ENCODE measurements at places on chromosomes 4 and X.

GRCh38 chr4:150176547-150176946, 98.3 kb downstream of the DCLK2 start:
- peak; percentile 86 for DNase-seq

- DNase-seq, result no peak
These were observed 67.7 kb upstream of the HS3ST1 start for GRCh38 chr4:11496351-11496829.

GRCh38 chr4:161097821-161098220, 1066.0 kb downstream of the FSTL5 start:
- DNase-seq, result no peak

GRCh38 chr4:186826846-186827533, 103.3 kb upstream of the FAT1 start:
- no peak for DNase-seq

DNA sequence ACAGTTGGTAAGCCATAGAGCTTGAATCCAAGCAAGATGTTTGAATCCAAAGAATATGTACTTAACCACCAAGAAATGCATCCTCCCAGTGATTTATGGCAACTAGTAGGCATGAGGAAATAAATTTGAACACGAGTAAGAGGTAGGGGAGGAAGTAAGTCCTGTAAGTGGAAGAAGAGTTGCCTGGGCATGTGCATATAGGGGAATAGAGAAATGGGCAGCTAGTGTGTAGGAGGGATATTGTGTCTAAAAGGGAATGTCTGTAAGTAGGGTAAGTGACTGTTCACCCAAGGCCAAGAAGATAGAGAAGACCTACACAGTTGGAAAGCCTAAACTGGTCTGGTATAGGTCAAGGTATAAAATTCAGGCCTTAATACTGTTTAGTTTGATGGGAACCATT, 4.6 kb downstream of the SH3BGRL start:
- DNase-seq, result no peak

DNA sequence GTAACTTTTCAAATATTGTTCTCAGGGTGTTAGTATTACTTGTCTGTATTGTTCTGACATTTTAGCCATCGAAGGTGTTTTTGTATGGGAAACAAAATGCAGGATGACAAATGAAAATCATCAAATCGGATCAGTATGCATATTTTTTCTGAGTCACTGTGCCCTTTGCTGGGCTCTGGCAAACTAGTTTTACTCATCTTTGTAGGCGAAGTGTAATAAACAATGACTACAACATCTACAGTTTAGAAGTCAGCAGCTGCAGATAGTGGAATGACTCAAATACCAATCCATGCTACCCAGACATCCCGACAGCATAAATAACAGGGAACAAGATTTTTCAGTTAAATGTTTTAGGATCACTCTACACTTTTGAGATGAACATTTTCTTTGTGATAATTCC, 557.3 kb upstream of the TENM3 start:
- DNase-seq, result peak; percentile 86

DNA sequence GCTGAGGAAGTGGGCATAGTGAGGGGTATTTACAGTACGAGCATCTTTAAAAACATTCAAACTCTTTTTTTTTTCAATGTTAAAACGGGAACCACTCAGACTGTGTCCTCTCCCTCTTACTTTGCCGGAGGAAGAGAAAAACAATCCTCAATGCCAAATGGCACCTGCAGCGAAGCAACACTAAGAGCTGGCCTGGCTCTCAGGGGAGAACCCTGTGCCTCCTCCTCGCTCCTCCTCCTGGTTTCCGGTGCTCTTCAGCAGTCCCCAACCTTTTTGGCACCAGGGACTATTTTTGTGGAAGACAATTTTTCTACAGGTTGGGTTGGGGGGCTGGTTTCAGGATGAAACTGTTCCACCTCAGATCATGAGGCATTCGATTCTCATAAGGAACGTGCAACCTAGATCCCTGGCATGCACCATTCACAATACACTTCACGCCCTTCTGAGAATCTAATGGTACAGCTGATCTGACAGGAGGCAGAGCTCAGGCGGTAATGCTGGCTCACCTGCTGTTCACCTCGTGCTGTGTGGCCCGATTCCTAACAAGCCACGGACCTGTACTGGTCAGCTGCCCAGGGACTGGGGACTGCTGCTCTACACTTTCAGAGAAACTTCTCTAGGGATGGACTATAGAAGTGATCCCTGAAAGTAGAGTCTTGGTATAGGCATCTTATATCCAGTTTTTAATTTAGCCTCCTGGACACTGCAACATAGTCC, 404.1 kb downstream of the RAPGEF2 start:
- DNase-seq, result no peak

DNA sequence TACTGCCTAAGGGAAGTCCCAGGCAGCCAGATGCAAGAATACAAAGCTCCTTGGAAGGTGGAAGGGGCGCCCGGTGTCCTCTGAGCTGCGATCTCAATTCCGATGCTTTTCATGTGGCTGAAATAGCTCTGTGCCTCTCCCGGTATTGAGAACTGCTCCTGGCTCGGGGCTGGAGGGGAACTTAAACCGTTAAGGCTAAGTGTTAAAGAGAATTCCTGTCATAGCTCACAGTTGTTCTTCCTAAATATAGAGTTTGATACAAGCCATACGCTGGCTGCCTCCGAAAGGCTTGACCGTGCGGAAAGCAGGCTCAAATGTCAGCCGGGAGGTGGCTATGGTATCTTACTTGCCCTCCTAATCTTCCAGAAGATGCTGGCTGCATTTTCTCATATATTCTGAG, at the start of gene SMPX:
Gene SMPX (minus strand): TSS at position 157 of the 400 bp plus-strand sequence. CDS start 3,826 bp downstream, outside the sequence.
- DNase-seq, result no peak

GRCh38 chr4:87377816-87378215, 13.2 kb downstream of the HSD17B11 start:
- DNase-seq, result no peak

DNA sequence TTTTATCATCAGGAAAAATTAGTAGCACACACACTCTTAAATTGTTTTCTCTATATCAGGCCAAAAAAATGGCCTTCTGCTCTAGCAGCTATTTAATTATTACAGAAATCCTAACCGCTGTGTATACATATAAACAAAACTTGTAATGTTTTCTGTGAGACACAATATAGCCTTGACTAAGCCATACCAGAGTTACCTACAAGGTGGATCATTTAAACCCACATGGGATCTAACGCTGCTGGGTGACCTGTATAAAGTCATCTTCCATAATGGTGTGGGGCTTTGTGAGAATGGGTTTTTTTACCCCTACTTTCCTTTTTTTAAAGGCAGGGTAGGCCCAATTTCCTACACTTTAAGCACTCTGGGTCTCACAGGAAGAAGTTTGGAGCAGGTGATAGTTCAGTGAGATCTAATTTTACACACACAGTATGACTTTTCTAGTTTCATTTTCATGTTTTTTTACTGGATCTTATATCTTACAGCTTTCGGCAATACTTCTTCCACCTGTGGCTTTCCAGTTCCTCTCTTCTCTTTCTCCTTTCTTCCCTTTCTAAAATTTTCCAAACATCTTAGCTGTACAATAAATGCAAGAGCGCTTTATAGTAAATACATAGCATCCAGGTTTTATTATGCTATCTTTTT, 66.9 kb upstream of the MMAA start:
- DNase-seq, result no peak

DNA sequence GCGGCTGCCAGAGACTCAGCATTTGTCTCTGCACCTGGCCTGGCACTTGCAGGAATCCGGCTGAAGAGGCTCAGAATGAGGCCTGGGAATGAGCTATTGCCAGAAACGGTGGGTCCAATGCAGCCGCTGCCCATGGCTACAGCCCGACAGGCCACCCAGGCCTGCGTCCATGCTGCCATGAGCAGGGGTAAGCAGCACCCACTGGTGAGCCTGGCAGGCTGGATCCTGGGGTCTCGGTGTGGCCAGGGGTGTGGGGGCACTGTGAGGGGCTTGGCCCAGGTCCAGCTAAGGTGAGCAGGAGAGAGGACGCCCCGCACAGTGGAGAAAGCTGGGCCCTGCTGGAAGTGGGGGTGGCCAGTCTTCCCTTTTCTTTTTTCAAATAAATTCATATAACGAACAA, 60.3 kb upstream of the MXD4 start:
- no peak for DNase-seq

- no peak for DNase-seq
These were observed 40.3 kb downstream of the ATP2B3 start for GRCh38 chrX:153557618-153558355.

- DNase-seq, result peak; percentile 13
These were observed 108.3 kb downstream of the DCTD start for GRCh38 chr4:182808673-182809416.

DNA sequence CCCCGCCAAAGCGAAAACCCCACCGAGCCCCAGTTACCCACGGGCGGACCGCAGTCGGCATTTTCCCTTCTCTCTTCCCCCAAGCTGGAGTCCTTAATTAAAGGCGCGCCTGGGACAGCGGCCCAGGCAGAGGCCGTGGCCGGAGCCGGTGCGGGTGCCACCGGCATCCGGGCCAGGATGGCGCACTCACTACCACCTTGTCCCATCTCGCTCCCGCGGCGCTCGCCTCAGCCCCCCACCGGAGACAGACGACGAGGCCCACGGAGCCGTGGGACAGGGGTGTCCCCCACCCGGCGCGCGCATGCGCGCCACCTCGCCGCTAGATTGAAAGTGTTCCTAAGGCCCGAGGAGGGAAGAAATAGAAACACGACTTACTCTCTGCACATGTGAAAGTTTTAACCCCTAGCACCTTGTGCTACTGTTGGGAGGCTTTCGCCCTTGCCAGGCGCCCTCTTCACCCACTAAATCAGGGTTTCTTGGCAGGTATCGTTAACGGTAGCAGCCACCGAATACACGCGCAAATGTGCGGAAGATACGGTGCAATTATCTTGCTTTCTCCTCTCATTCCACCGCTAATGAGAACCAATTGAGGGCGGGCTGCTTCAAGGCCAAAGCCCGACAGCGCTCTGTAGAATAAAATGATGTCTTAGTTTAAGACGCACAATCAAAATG, 64.3 kb upstream of the CCDC160 start:
- no peak for DNase-seq

GRCh38 chr4:55884093-55884850, 30.8 kb downstream of the EXOC1 start:
- no peak for DNase-seq

DNA sequence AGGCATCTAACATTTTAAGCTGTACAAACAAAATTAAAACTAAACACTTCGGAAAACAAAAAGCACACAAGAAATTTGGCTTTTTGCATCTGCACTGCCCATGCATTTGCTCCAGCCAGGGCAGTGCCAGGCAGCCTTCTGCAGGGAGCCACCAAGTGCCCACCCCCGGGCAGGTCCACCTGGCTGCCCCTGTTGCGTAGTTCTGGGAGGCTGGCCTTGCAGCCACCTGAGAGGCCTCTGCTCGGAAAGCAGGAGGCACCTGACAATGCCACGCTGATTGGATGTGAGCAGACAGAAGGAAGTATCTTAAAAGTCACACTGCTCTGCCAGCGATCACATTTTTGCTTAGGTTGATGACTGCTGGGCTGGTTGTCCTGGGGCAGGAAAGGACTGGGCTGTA, 3.5 kb downstream of the TMEM271 start:
- no peak for DNase-seq

DNA sequence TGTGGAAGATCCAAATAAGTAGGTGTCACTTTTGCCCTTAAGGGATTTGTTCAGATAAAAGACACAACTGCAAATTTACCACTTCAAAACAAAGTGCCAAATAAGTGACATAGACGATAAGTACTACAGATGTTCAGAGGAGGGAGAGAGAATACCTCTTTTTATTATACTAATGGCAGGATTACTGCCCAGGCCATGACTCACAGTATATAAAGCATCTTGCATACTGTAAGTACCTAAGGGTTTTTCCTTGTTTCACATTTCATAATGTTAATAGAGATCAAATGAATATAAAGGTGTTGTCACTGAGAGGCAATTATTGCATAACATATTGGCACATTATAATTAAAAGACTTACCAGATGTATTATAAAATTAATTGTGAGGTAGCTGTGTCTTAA, 46.4 kb downstream of the PTPN13 start:
- peak; percentile 1 for DNase-seq

DNA sequence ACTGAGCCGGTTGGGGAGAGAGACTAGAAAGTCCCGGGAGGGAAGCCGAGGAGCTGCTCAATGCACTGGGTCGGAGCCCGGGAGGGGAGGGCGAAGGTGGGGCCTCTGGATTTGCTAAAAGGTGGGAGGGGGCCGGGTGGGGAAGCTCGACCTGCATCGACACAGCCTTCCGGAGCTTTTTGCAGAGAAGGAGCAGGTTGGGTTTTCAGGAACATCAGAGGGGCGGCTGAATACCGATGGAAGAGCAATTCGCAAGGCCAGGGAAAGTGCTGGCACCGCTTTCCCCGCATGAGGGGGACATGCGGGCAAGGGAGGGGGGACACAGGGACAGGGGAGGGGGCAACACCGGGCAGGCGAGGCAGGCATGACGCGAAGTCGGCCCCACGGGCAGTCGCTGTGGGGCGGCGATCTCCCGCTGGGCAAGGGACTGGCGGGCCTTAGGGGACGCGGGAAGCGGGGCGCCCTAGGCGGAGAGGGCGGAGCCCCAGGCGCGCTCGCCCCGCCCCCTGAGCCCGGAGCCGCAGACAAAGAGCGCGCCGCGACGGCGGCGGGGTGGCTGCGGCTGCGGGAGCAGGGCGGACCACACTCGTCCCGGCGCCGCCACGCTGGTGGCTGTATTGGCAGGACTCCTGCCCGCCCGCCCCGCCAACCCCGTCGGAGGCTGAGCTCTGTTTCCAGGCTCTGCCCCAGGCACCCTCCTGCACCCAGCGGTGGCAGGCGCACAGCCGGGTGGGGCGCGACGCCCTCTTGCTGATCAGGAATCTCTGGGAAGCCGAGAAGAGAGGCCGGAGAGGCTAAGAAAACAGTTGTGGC, 11.6 kb downstream of the PDZD4 start:
- no peak for DNase-seq

GRCh38 chr4:53168228-53168627, 197.6 kb downstream of the SCFD2 start:
- DNase-seq, result no peak

DNA sequence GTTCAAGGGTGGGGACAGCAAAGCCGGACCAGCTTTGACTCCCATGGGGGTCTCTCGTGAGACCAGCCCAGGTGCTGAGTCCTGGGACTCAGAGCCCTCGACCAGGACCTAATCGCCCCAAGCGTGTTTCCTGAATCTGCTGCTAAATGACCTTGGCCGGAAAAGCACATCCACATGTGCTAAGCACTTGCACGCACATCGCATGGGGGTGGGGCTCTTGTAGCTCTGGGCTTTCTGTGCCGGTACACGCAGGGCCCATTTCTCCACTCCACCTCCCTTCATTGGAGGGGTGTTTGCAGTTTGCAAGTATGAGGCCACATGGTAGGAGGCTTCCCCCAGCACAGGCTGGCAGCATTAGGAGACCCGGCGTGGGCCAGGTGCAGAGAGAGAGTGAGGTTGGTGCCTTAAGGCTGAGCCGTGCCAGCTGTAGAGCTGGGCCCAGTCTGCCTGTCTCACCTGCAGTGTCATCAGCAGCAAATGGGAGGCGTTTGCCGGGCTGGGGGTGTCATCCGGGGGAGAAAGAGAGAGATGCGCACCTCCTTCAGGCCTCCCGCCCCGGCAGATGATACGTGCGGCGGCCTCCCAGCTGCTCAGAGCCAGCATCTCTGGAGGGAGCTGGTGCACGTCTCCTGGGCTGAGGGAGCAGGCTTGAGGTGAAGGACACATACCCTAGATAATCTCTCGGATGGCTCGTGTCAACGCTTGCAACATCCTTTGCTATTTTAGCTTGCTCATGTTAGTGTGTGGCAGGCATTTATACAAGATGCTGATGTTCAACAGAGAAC, 45.2 kb upstream of the CLCN4 start:
- DNase-seq, result no peak

GRCh38 chr4:183266371-183266770, 53.7 kb downstream of the CLDN22 start:
- DNase-seq, result no peak
